CD4-positive, alpha-beta T cell (primary cell): ENCODE measurements at places on chromosomes 1 and 21. TPM values are rescaled to one million over a fixed set of nuclear protein-coding genes. Genes with fewer than 3 reads are reported as not detected.

DNA sequence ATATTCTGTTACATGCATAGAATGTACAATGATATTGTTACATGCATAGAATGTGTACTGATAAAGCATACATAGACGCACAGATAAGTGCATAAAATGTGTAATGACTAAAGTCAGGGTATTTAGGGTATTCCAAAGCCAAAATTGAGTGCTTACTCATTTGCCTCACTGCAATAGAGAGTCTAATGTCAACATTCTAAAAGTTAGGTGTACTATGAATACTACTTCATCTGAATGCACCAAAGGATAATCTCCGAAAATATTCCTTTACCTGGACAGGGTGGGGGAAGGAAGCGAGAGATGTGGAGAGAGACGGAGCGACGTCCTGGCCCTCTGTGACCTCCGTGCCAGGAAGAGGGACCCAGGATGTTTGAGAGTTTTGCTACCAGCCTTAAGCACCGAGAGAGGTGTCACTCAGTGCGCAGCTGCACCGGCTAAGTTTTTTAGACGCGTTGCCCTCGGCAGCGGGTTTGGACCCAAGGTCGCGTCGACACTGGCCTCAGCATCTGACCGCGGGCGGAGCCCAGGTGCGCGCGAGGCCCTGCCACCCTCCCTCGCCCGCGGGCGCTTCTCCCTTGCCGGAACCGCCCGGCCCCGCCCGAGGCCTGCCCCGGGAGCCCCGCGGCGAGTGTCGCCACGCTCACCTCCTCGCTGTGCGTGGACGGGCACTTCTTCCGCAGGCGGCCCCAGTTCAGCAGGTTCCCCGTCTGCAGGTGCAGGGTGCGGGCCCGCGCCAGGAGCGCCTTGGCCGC is 660 bp downstream of the GCLM start:
- peaks cover 20% of the 10 kb centered on the region for H3K4me1 ChIP-seq
- H3K36me3 ChIP-seq, result no peaks in the 10 kb centered on the region
- peak; percentile 74 for DNase-seq
- H3K27ac ChIP-seq, result no peak overlapping the region
- H3K4me3 ChIP-seq, result peak overlapping the region; percentile 68
- H3K27me3 ChIP-seq, result no peaks in the 10 kb centered on the region

DNA sequence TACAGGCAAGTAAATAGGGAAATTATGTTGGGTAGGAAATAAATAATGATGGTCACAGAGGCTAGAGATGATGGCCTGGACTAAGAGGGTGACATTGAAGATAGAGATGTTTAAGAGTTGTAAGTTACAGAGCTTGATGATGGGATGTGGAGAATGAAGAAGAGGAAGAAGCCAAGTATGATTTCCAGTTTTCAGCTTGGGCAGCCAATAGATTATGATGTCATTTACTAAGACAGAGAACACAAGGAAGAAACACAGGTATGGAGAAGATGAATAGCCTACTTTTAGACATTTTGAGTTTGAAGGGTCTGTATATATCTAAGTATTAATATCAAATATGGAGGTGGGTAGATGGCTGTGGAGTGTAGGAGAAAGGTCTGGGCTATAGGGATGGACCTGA is 56.0 kb upstream of the PRELP start:
- peaks cover 5% of the 10 kb centered on the region for H3K27me3 ChIP-seq
- H3K27ac ChIP-seq, result no peak overlapping the region
- H3K36me3 ChIP-seq, result no peaks in the 10 kb centered on the region
- DNase-seq, result no peak

Gene GUCA2A
- total RNA-seq, result not detected

GRCh38 chr1:245682638-245683628 is 528.1 kb downstream of the KIF26B start:
- no peaks in the 10 kb centered on the region for H3K36me3 ChIP-seq
- no peak overlapping the region for H3K4me3 ChIP-seq
- H3K4me1 ChIP-seq, result no peaks in the 10 kb centered on the region

- no peaks in the 10 kb centered on the region for H3K27me3 ChIP-seq
- no peak overlapping the region for H3K27ac ChIP-seq
- H3K4me3 ChIP-seq, result no peak overlapping the region
- DNase-seq, result no peak
Observed at GRCh38 chr1:210104103-210104502, 128.5 kb upstream of the SERTAD4 start.

Gene INPP5B
- 11.7 TPM for total RNA-seq

DNA sequence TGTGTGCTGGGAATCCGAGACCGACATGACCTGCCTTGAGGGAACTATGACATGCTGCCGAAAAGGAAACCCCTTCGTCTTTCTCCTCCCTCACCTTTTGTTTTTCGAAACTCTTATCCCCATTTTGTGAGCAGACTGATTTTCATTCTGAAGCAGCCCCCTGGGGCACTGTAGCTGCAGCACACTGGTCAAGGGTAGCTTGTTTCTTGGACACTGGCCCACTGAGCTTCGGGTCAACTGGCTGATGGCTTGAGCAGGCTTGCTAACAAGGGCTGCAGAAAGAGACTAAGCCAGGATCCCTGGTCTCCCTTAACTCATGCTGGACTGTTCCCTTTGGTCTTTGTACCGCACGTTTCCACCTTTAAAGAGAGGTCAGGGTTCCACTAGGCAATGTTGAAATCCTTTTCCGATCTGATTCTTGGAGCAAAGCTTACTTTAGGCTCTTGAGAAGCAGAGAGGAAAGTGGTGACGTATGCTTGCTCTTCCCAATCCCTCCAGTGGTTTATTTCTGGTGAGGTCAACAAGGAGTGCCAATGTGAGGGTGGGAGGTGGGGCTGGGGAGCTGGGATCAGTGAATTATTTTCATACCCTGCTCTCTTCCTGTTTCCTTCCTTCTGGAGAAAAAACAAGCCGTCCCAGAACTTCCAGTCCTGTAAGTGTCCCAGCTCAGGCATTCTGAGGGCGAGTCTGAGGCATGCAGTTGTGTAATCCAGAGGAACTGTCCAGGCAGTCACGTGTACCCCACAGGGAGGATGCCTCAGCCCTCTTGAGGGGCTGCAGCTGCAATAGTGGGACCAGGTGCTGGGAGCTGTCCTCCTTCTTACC is 7.6 kb downstream of the CYP4B1 start:
- H3K4me1 ChIP-seq, result no peaks in the 10 kb centered on the region
- H3K36me3 ChIP-seq, result no peaks in the 10 kb centered on the region
- DNase-seq, result no peak
- H3K27ac ChIP-seq, result no peak overlapping the region

- H3K27ac ChIP-seq, result no peak overlapping the region
- H3K4me1 ChIP-seq, result peaks cover 6% of the 10 kb centered on the region
- H3K4me3 ChIP-seq, result no peak overlapping the region
- H3K27me3 ChIP-seq, result no peaks in the 10 kb centered on the region
- H3K36me3 ChIP-seq, result peaks cover 6% of the 10 kb centered on the region
- peak; percentile 80 for DNase-seq
Observed at GRCh38 chr1:23772049-23772853, 6.0 kb upstream of the PITHD1 start.

Gene KRTAP11-1
- not detected for total RNA-seq

Gene ACTN2
- 0.28 TPM for total RNA-seq

- peak overlapping the region; percentile 39 for H3K4me3 ChIP-seq
- peaks cover 52% of the 10 kb centered on the region for H3K4me1 ChIP-seq
- DNase-seq, result no peak
- H3K27me3 ChIP-seq, result no peaks in the 10 kb centered on the region
Observed at GRCh38 chr1:54487571-54488050, 60.4 kb upstream of the ACOT11 start.

- no peak overlapping the region for H3K27ac ChIP-seq
- no peaks in the 10 kb centered on the region for H3K36me3 ChIP-seq
- no peaks in the 10 kb centered on the region for H3K4me1 ChIP-seq
- no peak overlapping the region for H3K4me3 ChIP-seq
Observed at GRCh38 chr1:199273837-199274379, 635.1 kb downstream of the PTPRC start.

DNA sequence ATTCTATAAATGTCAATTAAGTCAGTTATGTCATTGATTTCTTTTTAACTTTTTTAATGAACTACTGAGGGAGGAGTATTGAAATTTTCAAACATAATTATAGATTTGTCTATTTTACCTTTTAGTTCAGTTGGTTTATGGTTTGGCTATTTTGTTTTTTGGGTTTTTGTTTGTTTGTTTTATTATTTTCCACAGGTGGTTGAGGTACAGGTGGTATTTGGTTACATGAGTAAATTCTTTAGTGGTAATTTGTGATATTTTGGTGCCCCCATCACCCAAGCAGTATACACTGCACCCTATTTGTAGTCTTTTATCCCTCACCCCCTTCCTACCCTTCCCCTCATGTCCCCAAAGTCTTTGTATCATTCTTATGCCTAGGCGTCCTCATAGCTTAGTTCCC is 9.5 kb downstream of the TDRD5 start:
- DNase-seq, result no peak
- no peak overlapping the region for H3K27ac ChIP-seq
- no peaks in the 10 kb centered on the region for H3K36me3 ChIP-seq

Gene FALEC
- total RNA-seq, result not detected

GRCh38 chr21:31470896-31471694 is 127.0 kb upstream of the TIAM1 start:
- no peaks in the 10 kb centered on the region for H3K4me1 ChIP-seq
- no peak for DNase-seq
- H3K27ac ChIP-seq, result no peak overlapping the region

Gene TNFSF4
- 0.17 TPM for total RNA-seq

DNA sequence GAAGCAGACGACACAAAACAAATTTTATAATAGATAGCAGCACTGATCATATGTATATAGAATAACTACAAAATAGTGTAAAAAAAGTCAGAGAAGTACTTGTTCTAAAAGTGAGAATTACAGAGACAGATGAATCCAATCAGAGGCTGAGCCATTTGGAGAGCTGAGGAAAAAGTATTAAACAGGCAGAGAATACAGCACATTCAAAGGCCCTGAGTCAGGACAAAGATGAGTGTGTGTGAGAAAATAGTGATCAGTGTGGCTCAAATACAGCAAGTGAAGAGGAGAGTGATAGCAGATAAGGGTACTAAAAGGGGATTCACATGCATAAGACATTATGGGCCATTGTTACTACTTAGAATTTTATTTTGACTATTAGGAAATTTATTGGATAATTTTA is 430.6 kb upstream of the BRINP3 start:
- no peak overlapping the region for H3K27ac ChIP-seq
- no peak overlapping the region for H3K4me3 ChIP-seq
- DNase-seq, result no peak
- no peaks in the 10 kb centered on the region for H3K36me3 ChIP-seq

Gene LHX8
- not detected for total RNA-seq

DNA sequence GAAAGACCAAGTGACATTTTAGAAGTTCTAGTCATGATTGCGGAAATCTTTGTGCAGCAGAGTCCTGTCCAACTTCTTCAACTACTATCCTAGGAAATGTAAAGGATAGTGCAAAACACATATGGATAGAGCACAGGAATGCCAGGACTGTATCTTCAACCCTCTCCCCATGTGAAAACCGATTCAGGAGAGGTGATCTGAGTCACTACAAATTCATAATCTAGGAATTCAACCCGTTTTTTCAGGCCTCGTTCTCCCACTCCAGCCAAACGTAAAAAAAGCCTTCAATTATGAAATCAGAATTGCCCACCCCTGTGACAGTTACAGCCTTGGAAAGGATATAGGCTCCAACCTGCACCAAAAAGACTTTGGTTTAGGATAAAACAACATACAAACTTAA is 52.9 kb upstream of the RGS1 start:
- H3K36me3 ChIP-seq, result no peaks in the 10 kb centered on the region
- no peaks in the 10 kb centered on the region for H3K27me3 ChIP-seq
- peaks cover 1% of the 10 kb centered on the region for H3K4me1 ChIP-seq
- H3K4me3 ChIP-seq, result no peak overlapping the region
- DNase-seq, result no peak

Gene FGGY
- total RNA-seq, result 9.5 TPM

GRCh38 chr1:153752072-153752471 is 23.1 kb upstream of the SLC27A3 start:
- DNase-seq, result no peak
- H3K27me3 ChIP-seq, result no peaks in the 10 kb centered on the region
- H3K36me3 ChIP-seq, result peaks cover 77% of the 10 kb centered on the region
- H3K4me3 ChIP-seq, result no peak overlapping the region

DNA sequence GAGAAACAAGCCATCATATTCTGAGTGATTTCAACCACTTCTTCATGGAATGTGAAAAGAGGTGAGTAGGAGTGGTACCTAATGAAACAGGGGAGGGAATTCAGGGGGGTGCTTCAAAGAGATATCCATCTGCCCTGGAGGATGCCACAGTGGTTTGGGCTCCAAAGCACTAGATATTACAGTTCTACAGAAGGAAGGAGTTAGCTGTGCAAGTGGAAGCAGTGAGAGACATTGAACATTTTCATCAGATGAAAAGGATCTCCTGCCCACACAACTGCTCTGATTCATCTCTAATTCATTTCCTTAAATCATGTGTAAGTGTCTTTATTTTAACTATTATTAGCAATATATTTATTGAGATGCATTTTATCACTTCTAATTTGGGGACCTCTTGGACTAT is 2.8 kb upstream of the RGS5 start:
- H3K27me3 ChIP-seq, result no peaks in the 10 kb centered on the region
- no peak for DNase-seq
- H3K27ac ChIP-seq, result no peak overlapping the region
- no peaks in the 10 kb centered on the region for H3K36me3 ChIP-seq
- no peak overlapping the region for H3K4me3 ChIP-seq

Gene FCRL5
- total RNA-seq, result not detected

- DNase-seq, result no peak
- no peak overlapping the region for H3K4me3 ChIP-seq
- no peaks in the 10 kb centered on the region for H3K36me3 ChIP-seq
- H3K27ac ChIP-seq, result no peak overlapping the region
Observed at GRCh38 chr1:204660509-204660908, 25.0 kb downstream of the LRRN2 start.

- H3K4me3 ChIP-seq, result no peak overlapping the region
- H3K36me3 ChIP-seq, result no peaks in the 10 kb centered on the region
- peaks cover 4% of the 10 kb centered on the region for H3K27me3 ChIP-seq
- no peak for DNase-seq
Observed at GRCh38 chr1:157429601-157430240, 122.6 kb downstream of the FCRL5 start.

GRCh38 chr1:67261680-67262079 is 46.0 kb upstream of the IL12RB2 start:
- DNase-seq, result peak; percentile 36
- H3K27me3 ChIP-seq, result no peaks in the 10 kb centered on the region
- H3K4me3 ChIP-seq, result no peak overlapping the region
- H3K36me3 ChIP-seq, result no peaks in the 10 kb centered on the region
- peaks cover 12% of the 10 kb centered on the region for H3K4me1 ChIP-seq
- no peak overlapping the region for H3K27ac ChIP-seq

Gene TIE1
- total RNA-seq, result not detected

GRCh38 chr1:204370176-204370575 is 10.4 kb upstream of the PLEKHA6 start:
- no peak for DNase-seq
- no peak overlapping the region for H3K27ac ChIP-seq
- H3K4me3 ChIP-seq, result no peak overlapping the region
- H3K36me3 ChIP-seq, result no peaks in the 10 kb centered on the region
- H3K4me1 ChIP-seq, result no peaks in the 10 kb centered on the region

- peaks cover 3% of the 10 kb centered on the region for H3K27me3 ChIP-seq
- H3K4me1 ChIP-seq, result no peaks in the 10 kb centered on the region
- H3K27ac ChIP-seq, result no peak within 1 kb of the TSS
- no peaks in the 10 kb centered on the region for H3K36me3 ChIP-seq
- no peak within 1 kb of the TSS for H3K4me3 ChIP-seq
- DNase-seq, result no peak
Observed at GRCh38 chr1:116110567-116111523, at the start of gene MAB21L3. TSS of gene MAB21L3 (plus strand) at chr1:116111399. CDS start at chr1:116112616, 1,217 bp downstream.
